CD4-positive, alpha-beta T cell treated with Interleukin-21 for 1 hour (primary cell): ENCODE measurements at places on chromosomes 2 and 18.

GRCh38 chr2:55891671-55892094 lies 31.9 kb downstream of the EFEMP1 start:
- DNase-seq, result no peak

- DNase-seq, result no peak
These were observed 13.7 kb downstream of the FBLN7 start for GRCh38 chr2:112151701-112152440.

DNA sequence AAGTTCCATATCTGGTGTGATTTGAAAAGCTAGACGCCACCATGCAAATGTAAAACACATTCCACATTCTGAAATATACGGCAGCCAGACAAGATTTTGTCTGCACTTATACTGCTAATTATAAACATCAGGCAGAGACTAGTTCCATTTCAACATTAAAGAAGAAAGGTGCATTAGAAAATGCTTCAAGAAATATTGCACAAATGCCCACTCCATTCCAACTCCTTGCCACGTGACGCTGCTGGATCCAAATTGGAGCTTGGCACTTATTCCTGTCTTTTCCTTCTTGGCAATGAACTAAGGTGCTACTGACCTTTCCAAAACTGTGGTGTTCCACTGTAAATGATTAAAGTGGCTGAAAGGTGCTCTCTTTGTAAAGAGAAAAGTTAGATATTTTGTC lies 6.3 kb downstream of the COL6A3 start:
- no peak for DNase-seq

DNA sequence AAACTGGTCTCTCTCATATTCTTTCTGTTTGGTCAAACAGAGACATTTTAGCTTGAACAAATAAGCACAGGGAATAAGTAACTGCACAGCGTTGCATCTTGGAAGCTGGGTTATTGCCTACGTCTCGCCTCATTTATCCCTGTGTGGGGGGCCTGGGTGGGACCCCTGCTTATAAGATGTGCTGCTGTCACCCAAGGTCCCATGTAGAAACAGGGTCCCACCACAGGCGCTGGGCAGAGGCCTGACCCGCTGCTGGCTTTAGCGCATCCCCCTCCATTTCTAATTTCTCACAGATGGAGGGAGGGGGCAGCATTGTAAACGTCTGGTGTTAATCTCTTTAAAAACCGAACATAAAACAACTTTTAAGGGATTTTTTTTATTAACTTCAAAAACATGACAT lies 207.8 kb downstream of the HDAC4 start:
- no peak for DNase-seq

DNA sequence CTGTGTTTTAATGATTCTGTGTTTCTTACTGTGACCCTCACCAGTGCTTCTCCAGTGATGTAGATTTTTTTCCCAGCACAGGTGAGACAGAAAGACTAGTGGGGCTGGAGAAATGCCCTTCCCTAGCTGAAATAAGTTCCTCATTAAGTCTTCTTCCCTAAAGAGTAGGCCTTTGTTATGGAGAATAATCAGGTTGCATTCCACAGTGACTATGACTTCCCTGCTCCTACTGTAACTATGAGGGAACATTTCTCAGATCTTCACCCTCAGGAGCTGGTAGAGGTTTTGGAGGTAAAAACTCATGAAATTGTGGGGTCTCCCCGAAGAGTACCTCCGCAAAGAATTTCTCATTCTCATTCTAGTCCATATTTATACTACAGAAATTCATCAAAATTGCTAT lies 286.2 kb downstream of the GRB14 start:
- no peak for DNase-seq

DNA sequence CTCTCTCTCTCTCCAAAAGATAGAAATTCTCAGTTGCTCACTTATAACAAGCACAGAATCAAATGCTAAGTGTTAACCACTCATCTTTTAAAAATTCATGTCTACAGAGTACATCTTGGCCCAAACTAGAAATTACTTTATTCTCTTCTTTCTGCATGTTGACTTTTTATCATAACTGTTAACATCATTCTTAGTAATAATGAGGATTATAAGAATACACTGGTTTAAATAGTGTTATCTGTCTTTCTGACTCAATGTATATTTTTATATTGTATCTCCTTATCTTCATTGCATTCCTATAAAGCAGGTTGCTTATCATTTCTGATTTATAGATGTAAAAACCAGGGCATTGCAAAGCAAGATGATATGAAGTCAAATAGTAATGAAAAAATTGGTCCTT lies 17.8 kb upstream of the KLF7 start:
- no peak for DNase-seq

DNA sequence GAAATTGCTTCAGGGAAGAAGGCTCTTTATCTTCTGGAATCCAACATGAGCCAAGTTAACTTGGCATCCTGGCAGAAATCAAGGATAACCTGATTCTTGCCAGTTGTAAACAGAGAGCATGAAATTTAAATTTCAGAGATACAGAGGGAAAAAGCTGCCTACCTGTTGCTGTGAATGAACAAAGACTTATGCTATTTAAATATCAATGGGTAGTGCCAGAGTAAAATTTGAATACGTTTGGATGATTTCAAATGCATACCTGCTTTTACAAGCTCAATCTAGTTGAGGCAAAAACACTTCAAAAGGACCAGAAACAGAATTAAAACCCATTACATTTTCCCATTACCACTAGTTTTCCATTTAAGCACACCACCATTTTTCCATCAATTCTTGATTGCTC lies 60.9 kb downstream of the CHST9 start:
- DNase-seq, result no peak

DNA sequence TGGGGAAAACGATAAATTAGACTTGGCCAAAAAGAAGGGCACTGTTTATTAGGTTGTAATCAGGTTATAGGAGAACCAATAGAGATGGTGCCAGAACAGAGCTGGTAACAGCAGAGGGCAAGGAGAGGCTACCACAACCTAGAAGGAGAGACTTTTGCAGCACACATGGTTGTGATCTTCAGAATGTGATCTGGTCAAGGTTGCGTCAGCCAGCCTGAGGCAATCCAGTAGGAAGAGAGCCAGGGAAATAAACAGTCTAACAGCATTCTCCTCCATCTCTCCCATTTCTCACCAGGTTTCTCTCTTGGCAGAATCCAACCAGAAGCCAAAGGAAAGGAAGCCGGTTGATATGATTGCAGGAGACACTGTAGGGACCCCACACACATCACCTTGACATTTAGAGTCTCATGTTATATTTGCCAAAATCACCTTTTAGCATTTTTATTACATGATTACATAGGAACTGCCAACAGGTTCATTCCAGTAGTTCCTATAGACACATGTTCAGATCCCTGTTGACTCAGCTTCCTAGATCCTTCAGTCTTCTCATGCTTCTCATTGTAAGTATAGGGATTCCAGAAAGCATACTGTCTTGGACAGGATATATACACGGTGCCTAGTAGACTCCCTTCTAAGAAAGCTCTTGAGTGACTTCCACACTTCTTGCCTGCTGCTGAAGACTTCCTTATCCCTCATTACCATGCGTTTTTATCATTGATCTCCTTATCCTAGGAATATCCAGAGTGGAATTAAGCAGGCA lies 17.6 kb upstream of the SPATS2L start:
- DNase-seq, result no peak

DNA sequence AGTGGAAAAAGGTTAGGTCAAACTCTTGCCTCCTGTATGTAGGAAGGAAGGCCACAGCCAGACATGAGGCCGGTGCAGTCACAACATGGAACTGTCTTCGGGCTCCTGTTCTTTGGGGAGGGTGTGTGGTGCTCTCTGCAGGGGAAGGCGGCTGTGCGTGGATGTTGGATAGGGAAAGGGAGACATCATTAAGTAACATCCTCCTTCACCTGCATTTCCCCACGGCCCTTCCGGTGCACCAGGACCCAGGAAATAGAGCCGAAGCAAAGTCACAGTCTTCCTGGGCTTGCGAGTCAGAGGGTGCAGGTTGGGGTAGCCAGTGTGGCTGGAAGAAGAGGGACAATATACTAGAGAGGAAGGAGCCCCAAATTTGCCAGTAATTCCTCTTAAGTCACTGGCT lies 78.9 kb upstream of the SMAD7 start:
- no peak for DNase-seq

GRCh38 chr18:25314151-25314837 lies 37.7 kb downstream of the ZNF521 start:
- DNase-seq, result no peak

DNA sequence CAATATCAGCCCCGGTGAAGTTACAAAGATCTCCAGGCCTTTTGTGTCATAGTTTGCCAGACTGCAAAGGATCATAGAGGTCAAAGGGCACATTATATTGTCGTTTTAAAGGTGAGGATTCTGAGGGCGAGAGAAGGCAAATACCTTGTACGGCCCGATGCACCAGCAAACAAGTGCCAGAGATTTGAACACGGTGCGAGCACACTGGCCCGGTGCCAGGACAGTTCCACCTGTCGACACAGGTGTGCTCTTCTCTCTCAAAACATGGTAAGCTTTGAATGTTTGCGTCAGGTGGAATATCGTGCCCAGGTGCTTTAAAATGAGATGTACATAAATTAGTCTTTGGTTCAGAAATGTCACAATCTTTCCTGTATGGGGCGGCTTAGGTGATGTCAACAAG lies 776.1 kb upstream of the ID2 start:
- no peak for DNase-seq
